Urinary bladder (tissue), 4 donors: ENCODE measurements at places on chromosomes 5 and 9.
A peak's percentile ranks its signal among the peaks of the same experiment; 100 is the strongest.

DNA sequence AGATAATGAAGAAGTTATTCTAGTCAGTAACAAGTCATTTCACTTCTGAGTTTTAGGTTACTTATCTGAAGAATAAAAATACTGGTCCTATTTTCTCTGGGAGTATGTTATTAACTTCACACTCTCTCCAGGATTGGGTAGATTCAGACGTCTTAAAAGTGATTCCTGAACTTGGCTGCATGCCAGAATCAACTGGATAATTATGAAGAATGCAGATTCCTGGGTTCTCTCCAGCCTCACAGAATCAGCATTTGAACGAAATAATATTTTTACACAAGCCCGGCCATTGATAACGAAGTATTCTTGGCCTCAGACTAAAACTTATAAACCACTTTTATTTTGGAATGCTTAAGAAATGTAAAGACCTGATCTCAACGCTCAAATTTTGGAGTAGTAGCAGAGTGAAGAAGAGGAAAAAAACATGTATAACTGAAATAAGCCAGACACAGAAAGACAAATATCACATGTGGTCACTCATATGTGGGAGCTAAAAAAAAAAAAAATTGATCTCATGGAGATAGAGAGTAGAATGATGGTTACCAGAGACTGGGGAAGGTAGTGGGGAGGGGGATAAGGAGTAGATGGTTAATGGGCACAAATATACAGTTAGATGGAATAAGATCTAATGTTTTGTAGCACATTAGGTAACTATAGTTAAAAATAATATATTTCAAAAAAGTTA lies 507.3 kb downstream of the ISL1 start:
- no peak for DNase-seq

DNA sequence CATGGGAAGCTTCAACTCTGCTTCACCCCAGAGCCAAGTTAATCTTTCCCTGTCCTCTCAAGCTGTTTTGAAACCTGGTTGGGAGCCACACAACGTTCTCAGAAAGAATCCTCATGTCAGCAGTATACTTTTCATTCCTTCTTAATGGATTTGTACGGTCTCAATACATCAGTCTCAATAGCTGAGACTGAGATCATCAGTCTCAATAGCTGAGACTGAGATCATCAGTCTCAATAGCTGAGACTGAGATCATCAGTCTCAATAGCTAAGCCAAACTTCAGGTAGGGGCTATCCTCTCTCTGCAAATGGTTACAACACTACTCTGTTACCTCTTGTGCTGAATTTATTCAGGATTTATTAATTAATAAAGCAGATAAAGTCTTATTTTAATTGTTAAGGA lies 1317.4 kb upstream of the CDH9 start:
- no peak for DNase-seq

DNA sequence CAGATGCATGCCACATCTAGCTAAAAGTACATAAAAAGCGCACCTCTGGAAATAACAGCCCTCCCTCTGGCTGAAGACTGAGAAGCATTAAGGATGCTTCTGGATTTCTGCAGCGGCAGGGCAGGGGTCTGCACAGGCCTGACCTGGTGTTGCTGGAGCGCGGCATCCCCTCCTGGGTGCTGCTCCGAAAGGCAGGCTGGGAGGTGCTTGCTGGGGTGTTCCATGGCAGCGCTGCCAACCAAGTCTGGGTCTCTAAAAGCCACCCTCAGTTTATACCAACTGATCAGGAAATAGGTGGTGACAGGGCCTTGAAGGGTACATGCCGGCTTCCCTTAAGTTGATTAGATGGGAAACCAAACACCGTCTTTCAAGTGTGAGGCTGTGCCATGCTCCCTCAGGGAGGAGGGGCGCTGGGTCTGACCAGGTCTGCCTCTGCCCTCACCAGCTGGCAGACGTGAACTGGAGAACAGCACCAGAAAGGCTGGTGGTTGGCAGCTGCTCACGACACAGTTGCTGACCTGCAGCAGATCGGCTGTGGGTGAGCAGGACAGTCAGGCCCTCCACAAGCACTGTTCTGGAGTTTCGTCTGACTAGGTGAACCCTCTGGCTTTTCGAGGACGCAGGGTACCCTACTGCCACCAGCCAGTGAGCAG lies 81.6 kb downstream of the DAP start:
- DNase-seq, result no peak

- DNase-seq, result no peak
These were observed 6.9 kb upstream of the SCAMP1 start for GRCh38 chr5:78353520-78353919.

DNA sequence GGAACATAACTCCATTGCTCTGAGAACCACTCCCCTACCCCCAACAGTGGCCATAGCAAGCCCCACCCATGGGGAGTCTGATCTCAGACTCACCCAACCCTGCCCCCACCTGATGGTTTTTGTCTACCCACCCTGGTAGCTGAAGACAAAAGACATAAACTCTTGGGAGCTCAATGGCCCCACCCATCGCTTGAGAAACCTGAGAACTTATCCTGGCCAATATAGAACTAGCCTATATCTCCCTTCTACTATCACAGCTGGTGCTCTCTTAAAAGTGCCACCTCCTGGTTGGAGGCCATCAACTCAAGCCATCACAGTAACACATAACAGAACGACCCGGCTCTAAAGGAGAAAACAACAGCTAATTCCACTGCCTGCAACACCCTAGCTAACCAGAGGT lies 47.9 kb upstream of the SNAPC3 start:
- DNase-seq, result no peak

GRCh38 chr5:81363093-81363871 lies 30.7 kb downstream of the ACOT12 start:
- DNase-seq, result no peak

GRCh38 chr9:17536027-17536426 lies 42.8 kb upstream of the SH3GL2 start:
- no peak for DNase-seq

- DNase-seq, result peak; percentile 39
These were observed 141.1 kb downstream of the ENC1 start for GRCh38 chr5:74499256-74500050.

GRCh38 chr5:80036615-80037014 lies 1.5 kb downstream of the THBS4 start:
- no peak for DNase-seq
